T-helper 2 cell treated with Interferon-gamma antibody and Interleukin-4, amounts not matched to agents 5 μg/mL and 100 μg/mL, for 36 hours (primary cell): ENCODE measurements at places on chromosomes 7 and 10.
A peak's percentile ranks its signal among the peaks of the same experiment; 100 is the strongest.

GRCh38 chr10:119859420-119860258 lies 13.0 kb downstream of the MCMBP start:
- no peaks in the 10 kb centered on the region for H3K27me3 ChIP-seq
- no peak overlapping the region for H3K27ac ChIP-seq
- H3K4me1 ChIP-seq = peaks cover 30% of the 10 kb centered on the region
- H3K4me3 ChIP-seq = no peak overlapping the region
- no peak for DNase-seq
- peaks cover 29% of the 10 kb centered on the region for H3K36me3 ChIP-seq

GRCh38 chr7:37234928-37235327 lies 213.7 kb downstream of the ELMO1 start:
- no peaks in the 10 kb centered on the region for H3K27me3 ChIP-seq
- no peak for DNase-seq
- peaks cover 10% of the 10 kb centered on the region for H3K4me1 ChIP-seq
- no peak overlapping the region for H3K4me3 ChIP-seq
- H3K36me3 ChIP-seq = peaks cover 12% of the 10 kb centered on the region

DNA sequence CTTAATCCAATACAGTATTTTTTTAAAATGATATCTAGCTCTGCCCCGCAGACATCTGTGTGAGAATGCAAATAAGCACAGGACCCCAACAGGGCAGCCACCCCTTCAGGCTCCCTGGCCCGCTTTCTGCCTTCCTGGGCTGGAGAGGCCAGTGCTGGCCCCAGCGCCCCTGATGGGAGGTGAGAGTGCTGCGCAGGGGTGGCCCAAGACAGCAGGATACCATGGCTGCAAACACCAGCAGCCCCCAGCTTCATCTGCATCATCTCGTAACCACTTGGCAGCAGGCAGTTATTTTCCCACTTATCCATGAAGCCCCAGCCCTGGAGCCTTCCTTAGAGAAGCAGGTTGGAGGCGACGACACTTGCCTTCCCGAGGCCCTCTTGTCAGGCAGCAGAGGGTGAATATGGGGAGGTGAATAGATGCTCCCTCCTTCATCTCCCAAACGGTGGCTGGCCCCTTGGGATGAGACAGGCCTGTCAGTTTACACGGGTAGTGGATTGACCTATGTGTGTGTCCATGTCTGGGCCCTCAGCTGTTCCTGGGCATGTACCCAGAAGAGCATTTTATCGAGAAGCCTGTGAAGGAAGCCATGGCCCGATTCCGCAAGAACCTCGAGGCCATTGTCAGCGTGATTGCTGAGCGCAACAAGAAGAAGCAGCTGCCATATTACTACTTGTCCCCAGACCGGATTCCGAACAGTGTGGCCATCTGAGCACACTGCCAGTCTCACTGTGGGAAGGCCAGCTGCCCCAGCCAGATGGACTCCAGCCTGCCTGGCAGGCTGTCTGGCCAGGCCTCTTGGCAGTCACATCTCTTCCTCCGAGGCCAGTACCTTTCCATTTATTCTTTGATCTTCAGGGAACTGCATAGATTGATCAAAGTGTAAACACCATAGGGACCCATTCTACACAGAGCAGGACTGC lies 71.2 kb downstream of the ALOX5 start:
- no peak overlapping the region for H3K4me3 ChIP-seq
- DNase-seq = no peak
- no peak overlapping the region for H3K27ac ChIP-seq
- H3K4me1 ChIP-seq = no peaks in the 10 kb centered on the region
- no peaks in the 10 kb centered on the region for H3K36me3 ChIP-seq

DNA sequence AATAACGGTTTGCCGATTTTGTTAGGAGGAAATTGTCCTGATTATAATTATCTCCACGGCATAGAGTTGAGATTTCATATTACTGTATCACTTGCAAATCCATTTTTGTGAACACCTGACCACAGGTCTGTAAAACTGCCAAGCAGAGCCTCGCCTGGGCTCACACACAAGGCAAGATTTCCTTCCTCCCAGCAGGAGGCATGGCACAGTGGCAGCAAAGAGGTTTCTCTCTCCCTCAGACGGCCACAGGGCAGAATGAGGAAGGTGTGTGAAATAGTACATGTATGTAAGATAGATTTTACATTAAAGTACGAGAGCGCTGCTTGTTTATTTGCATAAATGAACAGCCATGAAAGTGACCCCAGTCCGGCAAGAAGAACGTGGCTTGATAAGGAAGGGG lies 130.1 kb downstream of the CELF2 start:
- H3K4me1 ChIP-seq = peaks cover 92% of the 10 kb centered on the region
- DNase-seq = no peak
- H3K4me3 ChIP-seq = peak overlapping the region; percentile 84
- H3K27ac ChIP-seq = peak overlapping the region; percentile 95

DNA sequence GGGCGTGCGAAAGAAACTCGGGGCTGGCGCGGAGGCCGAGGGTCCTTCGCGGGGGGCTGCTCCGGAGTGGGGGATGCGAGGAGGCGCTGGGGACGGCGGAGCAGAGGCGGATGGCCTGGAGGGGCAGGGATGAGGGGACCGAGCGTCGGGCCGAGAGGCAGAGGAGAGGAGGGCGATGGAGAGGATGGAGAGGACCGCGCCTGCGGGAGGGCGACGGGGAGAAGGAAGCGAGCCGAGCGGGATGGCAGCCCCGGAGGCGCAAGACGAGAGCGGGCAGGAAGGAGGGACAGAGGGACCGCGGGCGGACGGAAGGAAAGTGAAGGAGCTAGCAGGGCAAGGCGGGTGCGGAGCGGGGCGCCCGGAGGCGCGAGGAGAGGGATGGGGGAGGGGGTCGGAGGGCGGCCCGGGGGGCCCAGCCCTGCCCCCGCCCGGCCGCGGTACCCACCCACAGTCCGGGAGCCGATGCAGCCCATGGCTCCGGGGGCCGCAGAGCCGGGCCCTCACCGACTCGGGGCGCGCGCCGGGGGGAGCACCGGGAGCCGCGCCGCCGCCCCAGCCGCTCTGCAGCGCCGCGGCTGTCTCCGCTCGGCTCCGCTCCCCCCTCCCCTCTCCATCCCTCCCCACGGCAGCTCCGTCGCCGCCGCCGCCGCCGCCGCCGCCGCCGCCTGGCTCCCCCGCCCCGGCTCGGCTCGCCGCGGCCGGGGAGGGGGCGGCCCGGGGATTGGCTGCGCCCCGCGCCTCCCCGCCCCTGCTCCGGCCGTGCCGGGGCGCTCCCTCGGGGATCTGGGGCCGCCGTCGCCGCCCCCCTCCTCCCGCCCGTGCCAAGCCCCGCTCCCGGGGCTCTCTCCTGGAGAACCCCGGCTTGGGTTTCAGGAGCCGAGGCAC lies at the start of gene FAM131B:
TSS of gene FAM131B (minus strand) at position 583 of the 885 bp plus-strand sequence. CDS start at position 473, 110 bp downstream.
- peak within 1 kb of the TSS; percentile 81 for H3K4me3 ChIP-seq
- no peaks in the 10 kb centered on the region for H3K36me3 ChIP-seq
- DNase-seq = no peak

- no peaks in the 10 kb centered on the region for H3K36me3 ChIP-seq
- no peak for DNase-seq
- H3K4me3 ChIP-seq = no peak overlapping the region
- H3K4me1 ChIP-seq = no peaks in the 10 kb centered on the region
- H3K27ac ChIP-seq = no peak overlapping the region
Measured at GRCh38 chr10:34862892-34863291, 47.8 kb upstream of the PARD3 start.

- H3K27me3 ChIP-seq = no peaks in the 10 kb centered on the region
- H3K36me3 ChIP-seq = peaks cover 25% of the 10 kb centered on the region
- DNase-seq = no peak
- H3K4me1 ChIP-seq = peaks cover 3% of the 10 kb centered on the region
- no peak overlapping the region for H3K27ac ChIP-seq
- H3K4me3 ChIP-seq = no peak overlapping the region
Measured at GRCh38 chr7:99027841-99028240, 116.1 kb downstream of the SMURF1 start.
